ENCODE measurements at places on chromosomes 12 and 14. TPM values are rescaled to one million over a fixed set of nuclear protein-coding genes. Genes with fewer than 3 reads are reported as not detected.

DNA sequence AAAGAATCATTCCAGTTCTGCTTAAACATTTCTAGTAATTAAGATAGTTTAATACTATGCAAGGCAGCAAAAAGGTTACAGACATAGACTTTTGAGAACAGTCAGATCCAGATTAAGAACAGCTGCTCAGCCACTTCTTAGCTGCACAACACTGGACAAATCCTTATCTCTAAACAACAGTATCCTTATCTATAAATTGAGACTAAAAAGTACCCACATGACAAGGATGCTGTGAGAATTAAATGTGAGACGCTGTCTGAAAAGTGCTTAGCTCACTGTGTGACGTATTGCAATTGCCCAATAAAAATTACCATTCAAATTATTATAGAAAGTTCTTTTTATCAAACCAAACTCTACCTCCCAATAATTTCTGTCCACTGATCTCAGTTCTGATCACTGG is 35.5 kb downstream of the BORCS5 start:
- H3K27me3 ChIP-seq, result no peaks in the 10 kb centered on the region
- DNase-seq, result no peak
- no peak overlapping the region for H3K4me3 ChIP-seq
- H3K27ac ChIP-seq, result no peak overlapping the region
- H3K4me1 ChIP-seq, result peaks cover 5% of the 10 kb centered on the region

GRCh38 chr14:23345987-23346692 is 6.5 kb downstream of the SLC22A17 start:
- H3K4me1 ChIP-seq, result no peaks in the 10 kb centered on the region
- DNase-seq, result no peak
- H3K4me3 ChIP-seq, result no peak overlapping the region

OR6C68 gene
- total RNA-seq, result not detected

ASB2 gene
- not detected for total RNA-seq

GRCh38 chr14:101153691-101154090 is 250.2 kb upstream of the RTL1 start:
- H3K4me3 ChIP-seq, result no peak overlapping the region
- H3K27me3 ChIP-seq, result peaks cover 20% of the 10 kb centered on the region
- H3K4me1 ChIP-seq, result no peaks in the 10 kb centered on the region
- no peak overlapping the region for H3K27ac ChIP-seq

DNA sequence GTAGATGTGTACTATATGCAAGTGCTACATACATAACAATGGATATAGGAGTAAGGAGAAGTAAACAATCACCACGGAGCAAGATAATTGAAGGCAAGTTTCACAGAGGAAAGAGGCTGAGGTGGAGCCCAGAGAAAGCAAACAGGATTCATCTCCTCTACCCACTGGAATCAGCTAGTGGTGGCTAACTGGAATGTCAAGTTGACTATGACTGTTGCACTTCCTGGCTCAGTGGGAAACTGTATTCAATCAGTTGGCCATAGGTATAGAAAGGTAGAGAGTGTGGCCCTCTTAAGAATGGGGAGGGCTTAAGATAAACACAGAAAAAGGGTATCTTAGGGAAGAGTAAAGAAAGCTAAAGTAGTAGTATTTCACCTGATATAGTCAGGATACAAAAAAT is 62.4 kb downstream of the MAP4K5 start:
- H3K4me1 ChIP-seq, result no peaks in the 10 kb centered on the region
- H3K36me3 ChIP-seq, result peaks cover 83% of the 10 kb centered on the region
- no peaks in the 10 kb centered on the region for H3K27me3 ChIP-seq
- no peak for DNase-seq

- peaks cover 21% of the 10 kb centered on the region for H3K36me3 ChIP-seq
- no peak for DNase-seq
- H3K27ac ChIP-seq, result no peak overlapping the region
- peak overlapping the region; percentile 69 for H3K4me3 ChIP-seq
These were observed 315 bp downstream of the LTB4R2 start for GRCh38 chr14:24310265-24310645.

TMEM121 gene
- total RNA-seq, result 0.68 TPM

DNA sequence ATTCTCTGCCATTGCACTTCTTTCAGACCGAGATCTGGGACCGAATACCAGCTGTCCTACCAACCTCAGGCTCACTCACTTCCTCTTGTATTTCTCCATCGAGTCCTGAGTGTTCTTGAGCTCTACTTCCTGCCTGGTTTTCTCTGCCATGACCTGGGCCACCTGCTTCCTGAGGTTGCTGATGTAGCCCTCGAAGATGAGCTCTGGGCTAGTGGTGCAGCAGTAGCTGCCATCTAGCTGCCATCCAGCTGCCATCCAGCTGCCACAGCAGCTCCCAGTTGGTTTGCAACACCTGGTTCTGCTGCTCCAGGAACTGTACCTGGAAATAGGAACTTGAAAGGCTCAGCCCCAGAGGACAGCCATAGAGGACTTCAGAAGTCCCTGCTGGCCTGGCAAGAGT is 15.0 kb upstream of the KRT73 start:
- peaks cover 5% of the 10 kb centered on the region for H3K4me1 ChIP-seq
- H3K27ac ChIP-seq, result no peak overlapping the region
- no peak for DNase-seq
- no peak overlapping the region for H3K4me3 ChIP-seq
- peaks cover 50% of the 10 kb centered on the region for H3K27me3 ChIP-seq

SERPINA9 gene
- total RNA-seq, result not detected

OLR1 gene
- 0.25 TPM for total RNA-seq

DNA sequence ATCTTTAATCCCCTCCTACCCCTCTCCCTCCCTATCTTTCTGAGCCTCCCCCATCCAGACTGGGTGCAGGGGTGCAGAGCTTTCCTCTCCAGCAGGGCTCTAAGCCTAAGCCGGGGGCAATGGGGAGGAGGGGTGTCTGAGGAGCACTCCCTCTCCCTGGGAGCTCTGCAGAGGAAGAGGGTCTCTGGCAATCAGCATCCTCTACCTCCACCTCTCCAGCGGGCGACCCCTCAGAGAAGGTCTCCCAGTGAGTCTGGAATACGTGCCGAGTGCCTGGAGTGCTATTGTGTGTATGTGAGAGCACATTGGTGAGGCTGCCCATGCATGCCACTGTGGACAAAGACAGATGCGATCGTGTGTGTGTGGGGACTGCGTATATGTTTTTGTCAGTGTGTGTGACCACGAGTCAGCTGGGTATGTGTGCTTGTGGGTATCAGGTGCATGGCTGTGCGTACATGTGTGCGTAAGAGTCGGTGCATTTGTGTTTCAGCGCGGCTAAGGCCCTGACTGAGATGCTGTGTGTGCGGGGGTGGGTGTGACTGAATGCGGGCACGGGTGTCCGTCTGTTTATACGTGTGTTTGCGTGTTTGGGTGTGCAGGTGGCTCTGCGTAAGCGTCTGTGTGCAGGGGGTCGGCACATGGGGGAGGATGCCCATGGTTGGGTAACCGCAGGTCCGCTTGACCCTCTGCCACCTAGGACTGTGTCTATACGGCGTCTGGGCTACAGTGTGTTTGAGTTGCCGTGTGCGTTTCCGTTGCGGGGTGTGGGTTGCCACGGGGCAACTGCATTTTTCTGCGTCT is 905 bp upstream of the DLK1 start:
- H3K36me3 ChIP-seq, result no peaks in the 10 kb centered on the region
- no peak overlapping the region for H3K4me3 ChIP-seq
- peaks cover 78% of the 10 kb centered on the region for H3K27me3 ChIP-seq
- DNase-seq, result no peak
- H3K4me1 ChIP-seq, result no peaks in the 10 kb centered on the region
- H3K27ac ChIP-seq, result no peak overlapping the region

DNA sequence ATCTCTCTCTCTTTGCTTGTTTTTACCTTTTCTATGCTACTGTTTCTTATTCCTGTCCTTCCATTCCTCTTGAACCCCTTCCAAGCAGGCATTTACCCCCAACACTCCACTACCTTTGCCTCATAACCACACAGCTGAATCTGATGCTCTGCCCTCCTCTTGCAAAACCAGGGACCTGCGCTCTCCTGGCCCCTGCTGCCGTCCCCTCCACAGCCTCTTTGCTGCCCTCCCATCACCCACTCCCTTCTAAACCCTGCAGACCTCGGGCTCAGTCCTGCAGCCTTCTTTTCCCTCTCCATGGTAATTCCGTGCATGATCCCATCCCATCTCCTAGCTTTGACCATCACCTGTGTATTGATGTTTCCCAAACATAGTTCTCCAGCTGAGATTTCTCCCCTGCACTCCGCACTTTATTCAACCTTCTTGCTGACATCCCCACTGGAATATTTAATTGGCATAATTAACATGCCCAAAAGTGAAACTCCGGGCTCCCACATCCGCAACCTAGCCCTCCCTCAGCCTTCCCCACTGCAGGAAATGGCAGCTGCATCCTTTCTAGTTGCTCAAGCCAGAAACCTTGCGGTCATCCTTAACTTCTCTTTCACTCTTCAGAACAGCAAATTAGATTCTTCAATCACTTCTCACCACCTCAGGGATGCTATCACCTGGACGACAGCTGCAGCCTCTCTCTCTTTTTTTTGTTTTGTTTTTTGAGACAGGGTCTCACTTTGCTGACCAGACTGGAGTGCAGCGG is 16.0 kb downstream of the FIGNL2 start:
- H3K27ac ChIP-seq, result no peak overlapping the region
- no peak for DNase-seq
- H3K4me3 ChIP-seq, result no peak overlapping the region

RHEBL1 gene
- 0.93 TPM for total RNA-seq

DNA sequence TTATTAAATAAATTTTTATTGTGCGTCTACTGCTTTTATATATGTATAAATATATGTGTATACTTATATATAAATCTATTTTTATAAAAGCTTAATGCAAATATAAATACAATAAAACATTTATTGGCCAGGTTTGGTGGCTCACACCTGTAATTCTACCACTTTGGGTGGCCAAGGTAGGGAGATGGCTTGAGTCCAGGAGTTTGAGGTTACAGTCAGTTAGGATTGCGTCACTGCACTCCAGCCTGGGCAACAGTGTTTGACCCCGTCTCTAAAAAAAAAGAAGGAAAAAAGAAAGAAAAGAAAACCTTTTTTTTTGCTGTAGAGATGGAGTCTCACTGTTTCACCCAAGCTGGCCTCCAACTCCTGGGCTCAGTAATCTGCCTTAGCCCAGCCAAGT is 20.9 kb downstream of the ACTR6 start:
- DNase-seq, result peak; percentile 63
- H3K36me3 ChIP-seq, result peaks cover 73% of the 10 kb centered on the region
- H3K27me3 ChIP-seq, result no peaks in the 10 kb centered on the region
- H3K4me3 ChIP-seq, result no peak overlapping the region
- no peaks in the 10 kb centered on the region for H3K4me1 ChIP-seq
- no peak overlapping the region for H3K27ac ChIP-seq

GRCh38 chr12:42015051-42015461 is 129.6 kb downstream of the GXYLT1 start:
- no peaks in the 10 kb centered on the region for H3K27me3 ChIP-seq
- no peak overlapping the region for H3K27ac ChIP-seq
- H3K4me3 ChIP-seq, result no peak overlapping the region
- H3K4me1 ChIP-seq, result no peaks in the 10 kb centered on the region
- DNase-seq, result no peak
- peaks cover 5% of the 10 kb centered on the region for H3K36me3 ChIP-seq

DNA sequence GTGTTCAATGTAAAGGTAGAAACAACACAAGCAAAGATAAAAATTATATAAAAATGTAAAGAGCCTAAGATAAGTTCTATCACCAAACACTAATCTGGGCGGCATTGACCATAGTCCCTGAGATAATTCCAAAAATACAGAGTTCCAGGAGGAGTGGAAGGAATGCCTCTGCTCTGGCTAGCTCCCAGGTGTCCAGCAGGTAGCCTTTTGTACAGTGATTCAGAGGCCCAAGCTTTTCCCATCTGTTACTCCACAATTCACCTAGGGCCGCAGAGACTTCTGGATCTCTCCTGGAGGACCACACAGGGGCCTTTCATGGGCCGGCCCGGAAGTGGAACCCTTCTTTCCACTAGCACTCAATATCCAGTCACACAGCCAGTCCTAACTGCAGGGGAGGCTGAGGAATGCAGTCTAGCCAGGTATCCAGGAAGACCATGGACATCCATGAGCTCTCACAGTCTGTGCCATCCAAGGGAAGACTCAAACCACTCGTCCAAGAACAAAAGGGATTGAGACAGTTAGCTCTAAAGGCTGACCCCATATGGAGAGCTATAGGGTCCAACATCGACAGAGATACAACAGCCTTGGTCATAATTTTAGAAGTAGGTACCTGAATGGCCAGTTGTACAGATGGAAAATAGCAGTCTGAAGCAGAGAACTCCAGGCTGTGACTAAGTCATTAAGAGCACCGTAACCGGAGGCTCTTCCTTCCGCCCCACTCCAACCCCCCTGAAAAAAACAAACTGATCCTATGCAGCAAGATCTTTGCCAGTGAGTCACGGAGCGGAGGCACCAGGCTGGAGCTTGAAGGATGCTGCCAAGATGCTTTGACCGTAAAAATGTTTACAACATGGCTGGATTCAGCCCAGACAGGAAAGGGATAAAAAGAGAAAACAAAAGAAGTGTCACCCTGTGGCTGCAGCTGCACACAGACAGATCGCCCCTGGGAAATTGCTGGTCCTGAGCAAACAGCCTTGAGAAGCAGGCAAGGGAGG is 204.8 kb downstream of the NUAK1 start:
- peaks cover 18% of the 10 kb centered on the region for H3K4me1 ChIP-seq
- no peaks in the 10 kb centered on the region for H3K36me3 ChIP-seq
- peak; percentile 96 for DNase-seq
- H3K4me3 ChIP-seq, result no peak overlapping the region
- H3K27ac ChIP-seq, result peak overlapping the region; percentile 2

DNA sequence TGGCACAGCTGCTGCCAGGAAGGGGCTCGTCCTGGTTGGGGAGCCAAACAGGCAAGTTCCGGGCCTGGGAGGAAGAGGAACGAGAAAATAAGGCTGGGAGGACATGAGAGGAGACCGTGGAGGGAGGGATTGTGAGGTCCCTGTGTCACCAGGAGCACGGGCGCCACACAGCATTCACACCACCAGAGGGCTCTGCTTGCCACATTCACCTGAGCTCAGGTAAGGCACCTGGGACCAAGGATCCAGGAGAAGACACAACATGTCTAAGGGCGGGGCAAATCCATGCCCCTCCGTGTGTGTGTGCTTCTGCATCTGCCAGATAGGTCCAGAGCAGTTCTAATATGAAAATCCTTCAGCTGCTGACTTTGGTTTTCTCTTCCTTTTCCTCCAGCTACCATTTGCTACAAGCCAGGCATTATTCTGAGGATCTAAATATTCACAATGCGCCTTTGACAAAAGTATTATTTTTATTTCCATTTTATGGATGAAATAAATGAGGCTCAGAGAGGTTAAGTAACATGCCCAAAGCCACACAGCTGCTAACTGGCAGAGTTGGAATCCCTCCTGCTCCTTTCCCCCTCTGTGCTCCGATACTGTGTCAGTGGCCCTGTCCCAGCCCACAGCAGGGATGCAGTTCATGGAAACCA is 14.6 kb downstream of the RAPGEF3 start:
- no peaks in the 10 kb centered on the region for H3K36me3 ChIP-seq
- H3K27ac ChIP-seq, result no peak overlapping the region
- H3K27me3 ChIP-seq, result peaks cover 17% of the 10 kb centered on the region
- H3K4me1 ChIP-seq, result peaks cover 6% of the 10 kb centered on the region
- no peak overlapping the region for H3K4me3 ChIP-seq

- no peaks in the 10 kb centered on the region for H3K27me3 ChIP-seq
- H3K36me3 ChIP-seq, result peaks cover 92% of the 10 kb centered on the region
- no peaks in the 10 kb centered on the region for H3K4me1 ChIP-seq
- no peak overlapping the region for H3K4me3 ChIP-seq
These were observed 11.5 kb downstream of the SPTSSA start for GRCh38 chr14:34450542-34450915.

All from MCF 10A (cell line).